Neuronal stem cell (in vitro differentiated cells): ENCODE measurements at places on chromosomes 3 and 15.

GRCh38 chr3:46471371-46471914 is 6.7 kb upstream of the LTF start:
- DNase-seq, result no peak

GRCh38 chr15:69323893-69324430 is 25.2 kb downstream of the PAQR5 start:
- no peak for DNase-seq

DNA sequence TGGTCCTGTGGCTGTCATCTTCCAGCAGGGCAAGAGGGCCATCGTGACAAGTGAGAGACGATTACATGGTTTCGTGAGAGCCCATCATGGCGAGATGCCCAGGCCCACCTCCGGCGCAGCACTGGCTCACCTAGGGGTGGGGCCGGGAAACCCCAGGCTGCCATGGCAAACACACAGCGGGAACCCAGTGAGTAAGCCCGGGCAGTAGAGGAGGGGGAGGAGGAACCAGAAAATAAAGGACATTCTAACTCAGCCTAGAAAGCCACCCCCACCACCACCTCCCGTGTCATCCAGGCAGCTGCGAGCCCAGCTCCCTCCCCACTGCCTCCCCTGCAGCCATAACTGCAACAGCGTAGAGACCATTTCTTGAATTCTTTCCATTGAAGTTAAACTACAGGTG is 52.3 kb downstream of the PCSK6 start:
- DNase-seq, result no peak

GRCh38 chr3:140736863-140737460 is 59.1 kb downstream of the TRIM42 start:
- DNase-seq, result peak; percentile 37

DNA sequence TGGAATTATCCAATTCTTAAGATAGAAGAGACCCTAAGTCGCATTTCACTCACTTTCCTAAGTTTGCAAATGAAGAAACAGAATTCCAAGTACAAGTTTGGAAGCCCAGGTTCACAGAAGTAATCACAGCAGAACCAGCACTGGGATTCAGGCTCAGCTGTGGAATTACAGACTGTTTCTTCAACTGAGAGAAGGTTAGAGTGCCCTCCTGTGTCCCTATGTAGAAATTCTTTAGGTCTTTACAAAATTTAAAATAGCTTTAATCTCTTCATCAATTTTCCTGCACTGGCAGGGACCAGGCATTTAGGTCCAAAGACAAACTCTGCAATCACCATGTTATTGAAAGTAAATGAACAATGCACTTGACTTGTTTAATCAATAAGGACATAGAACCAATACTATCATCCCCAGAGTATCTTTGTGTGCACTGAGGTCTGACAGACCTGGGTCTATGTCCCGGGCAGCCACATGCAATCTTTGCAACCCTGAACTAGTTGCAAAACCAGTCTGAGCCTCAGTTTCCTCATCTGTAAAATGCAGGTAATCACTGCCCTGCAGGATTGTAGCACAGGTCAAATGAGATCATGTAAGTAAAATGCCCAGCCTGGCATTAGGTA is 96.3 kb upstream of the ZBED2 start:
- no peak for DNase-seq

DNA sequence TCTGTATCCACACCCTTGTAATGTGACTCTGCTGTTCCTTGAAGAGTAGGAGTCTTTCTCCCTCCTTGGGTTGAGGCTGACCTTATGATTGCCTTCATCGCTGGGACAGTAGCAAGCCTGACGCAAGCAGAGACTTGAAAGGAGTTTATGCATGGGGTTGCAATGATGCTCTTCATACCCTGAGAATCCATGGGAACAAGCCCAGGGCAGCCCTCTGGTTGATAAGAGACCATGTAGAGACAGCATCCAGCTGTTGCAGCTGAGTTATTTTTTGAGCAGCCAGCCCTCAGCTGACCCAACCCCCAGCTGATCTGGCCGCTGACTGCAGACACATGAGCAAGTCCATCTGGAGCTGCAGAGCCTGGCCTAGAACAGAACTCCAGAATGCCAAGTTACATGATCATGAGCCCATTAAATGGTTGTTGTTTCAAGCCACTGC is 60.6 kb upstream of the ARNT2 start:
- no peak for DNase-seq

- no peak for DNase-seq
Measured at GRCh38 chr3:13582366-13583250, 33.7 kb downstream of the FBLN2 start.

DNA sequence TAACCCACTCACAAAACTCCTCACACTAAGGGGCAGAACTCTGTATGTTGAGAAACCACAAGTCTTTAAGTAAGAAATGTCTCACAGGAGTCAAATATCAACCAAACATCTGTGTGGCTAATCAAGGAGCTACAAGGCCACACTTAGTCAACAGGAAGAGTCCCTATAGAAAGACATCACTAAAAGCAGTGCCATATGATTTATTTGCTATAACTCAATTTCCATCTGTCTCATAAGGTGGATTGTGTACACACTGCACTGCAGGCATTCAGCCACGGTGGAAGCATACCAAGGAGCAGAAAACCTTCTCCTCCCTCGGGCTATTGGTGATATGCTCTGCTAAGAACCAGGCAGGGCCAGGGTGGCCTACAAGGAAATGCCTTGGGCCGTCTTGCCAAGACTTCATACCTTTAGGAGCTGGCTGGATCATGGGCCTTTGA is 197.6 kb upstream of the CFAP20DC start:
- no peak for DNase-seq

DNA sequence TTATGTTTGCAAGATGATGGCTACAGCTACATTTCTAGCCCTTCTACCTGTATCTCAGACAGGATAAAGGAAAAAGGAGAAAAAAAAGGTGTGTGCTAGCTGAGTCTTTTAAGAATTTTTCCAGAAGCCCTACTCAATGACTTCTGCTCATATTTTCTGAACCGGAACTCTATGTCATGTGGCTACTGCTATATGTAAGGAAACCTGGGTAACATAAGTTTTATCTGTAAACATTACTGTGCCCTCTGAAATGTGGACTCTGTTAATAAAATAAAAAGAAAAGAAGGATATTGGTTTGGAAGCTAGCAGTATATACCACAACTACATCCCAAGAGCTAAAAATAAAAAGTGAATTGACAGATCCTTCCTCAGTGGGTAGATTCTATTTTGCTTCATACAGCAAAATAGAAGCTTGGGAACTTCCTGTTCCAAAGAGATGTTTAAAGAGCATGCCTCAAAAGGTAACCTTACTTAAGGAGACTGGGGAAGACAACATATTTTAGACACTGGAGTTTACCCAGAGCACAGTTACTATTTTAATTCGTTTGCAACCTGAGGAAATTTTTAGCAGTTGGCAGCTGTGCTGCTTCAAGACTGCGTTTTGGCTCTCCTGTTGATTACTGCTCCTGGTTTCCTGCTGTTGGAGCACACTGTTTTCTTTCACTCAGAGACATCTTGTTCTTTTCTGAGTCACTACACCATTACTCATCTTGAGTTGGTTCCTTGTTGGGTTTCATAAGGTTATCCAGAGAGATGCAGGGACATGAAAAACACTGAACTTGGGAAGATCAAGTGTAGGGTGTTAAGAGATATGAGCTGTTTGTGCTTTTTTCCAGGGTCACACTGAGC is 280.7 kb downstream of the NFKBIZ start:
- DNase-seq, result no peak

- no peak for DNase-seq
Measured at GRCh38 chr3:40939741-40940130, 259.6 kb upstream of the CTNNB1 start.

GRCh38 chr3:160661660-160662059 is 15.3 kb upstream of the ARL14 start:
- peak; percentile 73 for DNase-seq

GRCh38 chr15:90067181-90067952 is 34.9 kb downstream of the IDH2 start:
- DNase-seq, result no peak

DNA sequence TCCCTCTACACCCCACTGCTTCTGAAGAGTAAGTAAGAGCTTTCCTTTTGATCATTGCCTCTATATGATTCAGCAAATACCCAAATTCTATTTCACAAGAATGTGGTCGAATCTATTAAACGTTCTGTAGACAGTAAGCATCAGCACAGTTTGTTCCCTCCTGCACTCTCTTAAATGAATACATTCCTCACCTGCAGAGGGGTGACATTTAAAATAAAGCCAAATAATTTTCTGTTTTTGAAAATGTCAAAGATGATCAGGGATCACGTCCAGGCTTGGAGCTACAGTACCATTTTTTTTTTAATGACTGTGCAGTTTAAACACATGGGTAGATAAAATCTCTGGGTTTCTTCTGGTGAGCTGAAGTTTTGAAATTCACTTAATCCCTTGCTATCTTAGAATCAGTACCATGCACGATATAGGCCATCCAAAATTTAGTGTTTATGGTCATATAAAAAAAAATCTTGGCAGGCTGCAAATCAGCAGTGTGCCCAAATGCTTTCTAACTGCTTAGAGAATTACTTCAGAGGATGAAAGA is 12.8 kb downstream of the PYDC2 start:
- no peak for DNase-seq

DNA sequence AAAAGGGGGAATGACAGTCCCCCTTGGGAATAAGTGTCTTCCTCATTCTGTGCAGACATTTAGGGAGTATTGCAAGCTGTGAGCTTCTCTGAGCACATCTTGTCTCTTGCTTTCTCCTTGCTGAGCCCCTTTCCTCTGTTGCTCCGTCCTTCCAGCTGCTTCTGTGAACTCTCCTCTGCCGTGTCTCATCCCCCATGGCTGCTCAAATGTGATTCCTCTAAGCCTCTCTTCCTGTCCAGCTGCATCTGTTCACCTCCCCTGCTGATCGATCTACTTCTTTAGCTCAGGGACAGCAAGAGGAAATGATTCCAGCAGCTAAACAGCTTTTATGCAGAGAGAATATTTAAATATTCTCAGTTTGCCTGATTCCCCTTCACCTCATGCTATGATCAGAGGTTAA is 328.0 kb upstream of the DNAJC19 start:
- no peak for DNase-seq

DNA sequence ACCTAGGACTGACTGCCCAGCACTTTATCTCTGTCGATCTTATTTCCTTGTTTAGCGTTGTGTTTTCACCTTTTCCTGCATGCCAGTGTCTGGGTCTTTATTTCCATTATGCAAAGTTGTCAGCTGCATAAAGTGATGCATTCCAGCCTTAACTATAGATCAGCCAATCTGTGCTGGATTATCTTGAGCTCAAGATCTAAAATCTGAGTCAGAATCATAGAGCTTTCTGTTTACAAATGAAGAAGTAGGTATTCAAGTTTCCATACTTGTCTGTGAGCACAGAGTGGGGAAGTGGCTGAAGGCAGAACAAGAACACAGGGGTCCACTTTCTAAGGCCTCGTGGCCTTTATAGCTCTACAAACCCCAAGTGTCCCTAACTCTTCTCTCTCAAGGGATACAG is 82.4 kb upstream of the PLCL2 start:
- no peak for DNase-seq

- no peak for DNase-seq
Measured at GRCh38 chr15:89116404-89116803, 28.1 kb downstream of the ABHD2 start.
